Stimulated activated CD4-positive, alpha-beta T cell treated with anti-CD3 and anti-CD28 coated beads, Interleukin-4, amount 100 ng/mL, for 1 hour (primary cell): ENCODE measurements at places on chromosomes 4 and X.

DNA sequence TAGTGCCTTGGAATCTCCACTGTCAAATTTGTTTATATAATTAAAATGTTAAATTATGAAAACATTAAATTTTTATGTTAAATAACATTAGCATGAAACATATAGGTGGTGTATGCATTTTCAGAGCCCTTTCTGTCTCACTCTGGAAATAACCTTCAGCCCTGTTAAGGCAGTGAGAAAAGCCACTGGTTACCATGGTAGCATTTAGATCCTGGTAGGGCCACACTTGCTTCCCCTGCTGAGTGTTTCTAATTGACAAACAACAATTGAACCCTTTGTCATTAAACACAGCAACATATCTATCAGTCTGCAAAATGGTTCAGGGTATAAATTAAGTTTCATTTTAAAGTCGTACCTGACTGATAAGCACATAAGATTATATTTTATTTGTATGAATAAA lies 63.5 kb downstream of the PDK3 start:
- no peak for DNase-seq

GRCh38 chr4:67575232-67576058 lies 16.9 kb downstream of the STAP1 start:
- DNase-seq = no peak

DNA sequence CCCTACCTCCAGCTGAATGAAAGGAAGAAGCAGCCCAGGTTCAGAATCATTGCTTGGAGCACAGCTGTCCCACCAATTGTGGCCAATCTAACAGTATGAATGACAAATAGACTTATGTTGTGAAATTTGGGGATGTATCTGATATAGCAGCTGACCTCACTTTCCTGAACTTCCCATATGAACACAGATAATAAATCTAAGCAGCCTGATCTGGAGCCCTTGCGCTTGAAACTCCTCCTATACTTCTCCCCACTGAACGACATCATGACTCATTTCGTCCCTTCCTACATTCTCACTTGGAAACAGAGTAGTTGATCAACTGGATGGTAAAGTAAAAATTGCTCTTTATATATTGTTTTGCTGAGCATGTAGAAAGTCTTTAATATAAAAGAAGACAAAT lies 24.2 kb upstream of the AMELX start:
- DNase-seq = no peak

GRCh38 chr4:154425514-154425913 lies 66.1 kb downstream of the DCHS2 start:
- no peak for DNase-seq

DNA sequence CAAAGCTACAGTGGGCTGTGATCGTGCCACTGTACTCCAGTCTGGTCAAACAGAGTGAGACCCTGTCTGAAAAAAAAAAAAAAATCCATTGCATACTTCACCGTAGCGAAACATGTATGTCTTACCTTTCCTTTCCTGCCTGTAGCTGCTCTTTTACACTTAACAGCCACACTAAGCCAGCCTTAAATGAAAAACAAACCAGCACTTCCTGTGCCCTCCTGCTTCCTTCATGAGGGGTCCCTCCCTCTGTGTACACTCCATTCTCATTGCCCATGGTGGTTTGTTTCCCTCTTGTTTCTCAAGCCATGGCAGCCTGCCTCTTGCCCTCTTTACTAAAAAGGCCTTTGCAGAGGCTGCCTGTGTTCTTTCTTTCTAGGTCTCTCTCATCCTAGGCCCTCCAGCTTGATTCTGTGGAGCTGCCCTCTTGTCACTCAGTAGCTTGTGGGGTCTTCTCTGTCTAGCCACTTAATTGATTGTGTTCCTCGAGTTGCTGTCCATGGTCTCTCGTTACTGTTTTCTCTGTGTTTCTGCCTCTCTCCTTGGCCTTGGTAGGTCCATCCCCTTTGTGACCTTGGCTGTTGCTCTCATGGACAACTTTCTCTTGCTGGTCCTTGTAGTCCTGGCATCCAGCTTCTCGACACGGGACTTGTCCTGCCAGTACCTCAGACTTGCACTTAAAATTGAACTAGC lies 52.1 kb upstream of the MSANTD1 start:
- no peak for DNase-seq

DNA sequence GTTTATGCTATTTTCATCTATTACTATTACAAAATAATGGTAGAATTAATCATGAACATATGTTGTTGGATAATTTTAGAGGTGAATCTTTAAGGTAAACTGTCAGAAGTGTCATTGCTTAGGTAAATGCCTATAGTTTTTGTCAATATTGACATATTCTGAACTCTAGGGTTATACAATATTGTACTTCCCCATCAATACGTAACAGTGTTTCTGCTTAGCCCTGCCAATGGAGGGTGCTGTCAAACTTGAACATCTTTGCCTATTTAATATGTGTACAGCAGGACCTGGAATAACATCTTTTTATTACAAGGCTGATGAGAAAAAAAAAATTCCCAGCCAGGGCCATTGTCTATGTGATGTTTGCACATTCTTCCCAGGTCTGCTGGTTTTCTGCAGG lies 40.8 kb downstream of the ARHGAP24 start:
- no peak for DNase-seq
